ENCODE measurements at places on chromosomes 12 and 14.

DNA sequence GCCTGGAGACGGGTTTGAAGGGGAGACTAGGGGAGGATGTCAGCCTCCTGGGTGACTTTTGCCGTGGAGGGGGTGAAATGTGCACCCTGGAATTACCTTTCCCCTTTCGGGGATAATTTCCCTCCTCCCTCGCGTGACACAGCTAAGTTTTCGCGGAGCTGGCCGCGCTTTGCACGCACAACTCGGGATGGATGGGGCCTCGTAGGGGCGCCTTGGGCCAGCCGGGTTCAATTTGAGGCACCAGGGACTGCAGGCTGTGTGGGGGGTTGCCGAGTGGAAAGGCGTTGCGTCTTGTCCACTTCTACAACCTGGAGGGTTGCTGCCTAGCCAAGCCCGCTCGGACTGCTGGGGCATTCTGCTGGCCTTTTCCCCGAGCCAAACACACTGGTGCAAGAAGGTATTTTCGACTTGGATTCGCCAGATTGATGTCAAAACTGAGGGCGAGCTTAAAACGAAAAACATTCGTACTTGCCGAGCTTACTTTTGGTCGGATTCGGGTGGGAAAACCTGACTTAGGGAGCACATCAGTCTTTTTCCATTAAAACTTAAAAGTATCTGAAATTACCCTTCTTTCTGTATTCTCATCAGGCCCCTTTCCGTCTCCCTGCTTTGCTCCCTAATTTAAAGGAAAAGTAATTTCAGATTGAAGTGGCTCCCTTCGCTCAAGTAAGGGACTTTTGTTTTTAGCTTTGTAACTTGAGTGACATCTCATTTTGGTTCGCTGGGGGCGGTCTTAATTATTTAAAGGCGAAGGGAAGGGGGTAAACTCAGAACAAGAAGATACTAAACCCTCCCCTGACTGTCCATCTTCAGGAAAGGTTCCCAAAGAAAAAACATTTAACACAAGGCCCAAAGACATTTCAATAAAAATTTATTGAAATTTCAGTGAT is 14.3 kb downstream of the TBX3 start:
- no peak overlapping the region for H3K4me3 ChIP-seq
- peak; percentile 25 for DNase-seq
- no peaks in the 10 kb centered on the region for H3K27me3 ChIP-seq
- peak overlapping the region; percentile 98 for H3K27ac ChIP-seq
- H3K4me1 ChIP-seq, result peaks cover 56% of the 10 kb centered on the region

GRCh38 chr14:67241411-67242167 is at the start of gene PALS1:
Gene PALS1 (plus strand): TSS chr14:67241435. CDS start chr14:67279171, 37,736 bp downstream.
- H3K4me3 ChIP-seq, result peak within 1 kb of the TSS; percentile 96
- peak; percentile 85 for DNase-seq
- peak within 1 kb of the TSS; percentile 100 for H3K27ac ChIP-seq
- no peaks in the 10 kb centered on the region for H3K27me3 ChIP-seq

DNA sequence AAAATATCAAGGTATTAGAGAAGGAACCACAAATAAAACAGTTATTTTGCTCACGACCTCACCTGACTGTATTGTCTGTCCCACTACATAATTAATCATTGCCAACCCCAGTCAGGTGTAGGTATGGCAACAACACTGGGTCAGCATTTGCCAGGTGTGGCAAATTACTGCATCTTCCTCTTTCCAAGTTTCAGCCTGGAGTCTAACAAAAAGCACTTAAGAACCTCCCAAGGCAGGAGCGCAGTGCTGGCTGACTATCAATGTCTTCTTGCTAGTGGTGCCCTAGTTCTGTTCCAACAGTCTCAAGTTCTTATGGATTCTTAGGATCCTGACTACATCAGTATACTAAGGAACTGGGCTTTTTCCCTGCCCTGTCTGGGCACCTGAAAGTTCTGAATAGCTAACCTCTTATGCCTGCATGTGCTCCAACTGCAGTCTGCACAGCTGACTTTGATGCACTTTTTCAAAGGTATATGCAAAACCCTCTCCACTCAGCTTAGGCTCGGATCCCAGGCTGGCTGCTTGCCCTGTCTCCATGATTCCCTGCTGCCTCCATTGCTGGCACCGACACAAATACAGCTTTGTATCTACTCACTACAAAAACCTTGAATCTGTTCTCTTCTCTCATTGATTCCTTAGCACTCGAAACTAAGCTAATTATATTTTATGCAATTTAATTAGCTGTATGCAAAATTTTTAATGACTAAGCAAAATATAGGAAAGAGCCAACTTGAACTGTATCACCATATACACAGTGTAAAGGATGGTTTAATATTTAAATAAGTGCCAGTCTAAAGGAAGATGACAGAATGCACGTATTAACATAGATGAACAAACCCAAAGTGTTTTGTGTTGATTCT is 113.3 kb downstream of the PRKD1 start:
- no peaks in the 10 kb centered on the region for H3K36me3 ChIP-seq
- no peaks in the 10 kb centered on the region for H3K4me1 ChIP-seq
- H3K27ac ChIP-seq, result no peak overlapping the region

DNA sequence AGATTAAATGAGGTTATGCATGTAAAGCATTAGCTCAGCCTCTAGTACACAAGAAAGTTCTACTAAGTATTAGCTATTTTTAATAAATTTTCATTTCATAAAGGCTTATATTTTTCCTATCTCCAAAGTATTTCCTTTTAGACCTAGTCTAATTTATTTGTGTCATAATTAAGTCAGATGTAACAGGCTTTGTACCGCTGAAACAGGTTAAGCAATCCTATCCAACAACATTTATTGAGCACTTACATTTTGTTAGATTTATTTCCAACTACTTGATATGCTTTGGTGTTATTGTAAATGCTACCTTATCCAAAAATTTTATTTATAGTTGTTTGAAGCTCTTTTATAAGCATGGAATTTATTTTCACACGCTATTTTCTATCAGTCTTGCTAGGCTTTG is 1.8 kb upstream of the PARP2 start:
- no peak overlapping the region for H3K4me3 ChIP-seq
- no peak for DNase-seq
- H3K27ac ChIP-seq, result no peak overlapping the region

DNA sequence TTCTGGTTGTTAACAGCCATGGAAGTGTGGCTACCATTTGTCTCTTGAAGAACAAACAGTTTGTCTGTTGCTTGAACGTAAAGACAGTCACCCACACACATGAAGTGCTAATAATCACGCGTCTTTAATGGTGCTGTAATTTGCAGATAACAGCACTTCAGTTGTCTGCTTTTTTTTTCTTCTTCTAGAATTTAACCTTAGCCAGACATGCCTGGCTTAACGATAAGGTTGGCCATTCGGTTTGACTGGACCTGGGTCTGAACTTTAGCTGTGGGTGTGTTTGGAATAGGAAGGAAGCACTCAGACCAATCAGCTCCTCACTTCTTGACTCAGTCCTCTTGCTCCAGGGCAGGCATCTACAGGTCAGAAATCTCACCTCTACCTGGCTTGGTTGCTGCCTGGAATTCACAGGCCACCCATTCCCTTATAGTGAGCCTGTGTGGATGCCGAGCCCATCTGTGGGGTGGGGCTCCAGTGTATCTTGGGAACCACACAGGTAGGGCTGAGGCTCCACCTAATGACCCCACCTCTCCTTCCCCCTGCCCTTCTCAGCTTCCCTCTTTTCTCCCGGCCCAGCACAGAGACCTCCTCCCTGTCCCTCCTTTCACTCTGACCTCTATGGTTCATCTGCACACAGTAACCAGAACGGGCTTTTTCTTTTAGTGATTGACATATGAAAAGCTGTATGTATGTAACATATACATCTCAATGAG is 246.4 kb upstream of the PWP1 start:
- H3K36me3 ChIP-seq, result no peaks in the 10 kb centered on the region
- H3K27ac ChIP-seq, result no peak overlapping the region
- peaks cover 9% of the 10 kb centered on the region for H3K4me1 ChIP-seq
- DNase-seq, result no peak

DNA sequence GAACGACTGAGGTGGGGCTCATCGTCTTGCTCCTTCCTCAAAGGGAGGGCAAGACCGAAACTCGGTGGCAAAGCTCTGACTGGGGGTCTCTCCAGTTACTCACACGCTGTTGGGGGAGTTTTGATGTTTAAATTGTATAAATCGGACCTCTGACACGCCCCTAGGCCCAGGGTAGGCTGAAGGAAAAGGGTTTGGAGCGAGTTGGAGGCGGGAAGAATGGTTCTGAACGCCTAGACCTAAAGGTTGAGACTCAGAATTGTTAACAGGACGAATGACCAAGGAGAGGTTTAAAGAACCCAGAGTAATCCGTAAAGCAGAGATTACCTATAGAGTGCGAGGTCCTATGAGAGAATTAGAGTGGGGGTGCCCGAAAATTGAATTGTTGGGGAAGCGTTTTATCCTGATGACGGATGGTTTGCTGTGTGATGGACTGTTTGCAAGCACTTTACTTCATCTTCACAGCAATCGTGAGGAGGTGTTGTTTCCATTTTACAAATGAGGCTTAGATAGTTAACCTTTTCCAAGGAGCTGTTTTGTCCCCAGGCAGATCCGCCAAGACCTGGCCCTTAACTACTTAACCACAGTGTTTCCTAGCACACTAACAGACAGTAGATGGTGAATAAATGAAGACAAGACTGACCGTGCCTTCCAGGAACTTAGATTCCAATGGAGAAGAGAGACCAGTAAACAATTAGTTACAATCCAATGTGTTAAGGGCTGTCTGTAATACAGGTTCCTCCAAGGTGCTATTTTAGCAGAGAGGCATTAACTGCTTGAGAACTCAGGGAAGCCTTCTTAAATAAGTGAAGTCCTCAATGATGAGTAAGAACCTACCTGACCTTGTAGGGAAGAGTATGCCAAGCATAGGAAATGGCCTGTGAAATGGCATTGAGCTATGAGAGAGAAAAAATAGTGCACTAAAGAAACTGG is 929 bp upstream of the UBE2N start:
- H3K4me1 ChIP-seq, result peaks cover 7% of the 10 kb centered on the region
- no peaks in the 10 kb centered on the region for H3K27me3 ChIP-seq
- H3K36me3 ChIP-seq, result no peaks in the 10 kb centered on the region
- DNase-seq, result no peak

DNA sequence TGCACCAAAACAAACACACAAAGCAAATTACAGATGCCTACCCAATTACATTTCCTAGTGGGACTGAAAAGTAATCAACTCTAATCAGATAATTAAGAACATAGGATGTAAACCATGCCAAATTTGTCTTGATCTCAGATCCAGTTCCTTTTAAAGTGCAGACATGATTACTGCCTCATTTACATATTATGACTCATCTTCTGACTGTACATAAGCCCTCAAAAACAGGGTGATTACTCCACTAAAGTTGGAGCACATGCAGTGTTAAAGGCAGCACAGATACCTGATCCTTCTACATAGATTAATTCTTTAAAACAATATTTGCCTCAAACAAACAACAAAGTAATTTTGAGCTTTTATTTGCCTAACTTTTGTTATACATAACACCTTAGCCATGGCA is 337.2 kb downstream of the RPS29 start:
- no peaks in the 10 kb centered on the region for H3K27me3 ChIP-seq
- DNase-seq, result no peak
- no peaks in the 10 kb centered on the region for H3K36me3 ChIP-seq
- no peak overlapping the region for H3K4me3 ChIP-seq

GRCh38 chr12:12872934-12873275 is 18.5 kb upstream of the GPRC5A start:
- H3K27me3 ChIP-seq, result no peaks in the 10 kb centered on the region
- H3K36me3 ChIP-seq, result no peaks in the 10 kb centered on the region
- peak; percentile 65 for DNase-seq

GRCh38 chr14:73953731-73954130 is 3.6 kb downstream of the COQ6 start:
- peaks cover 17% of the 10 kb centered on the region for H3K36me3 ChIP-seq
- H3K27ac ChIP-seq, result no peak overlapping the region
- peaks cover 4% of the 10 kb centered on the region for H3K4me1 ChIP-seq
- DNase-seq, result no peak
- H3K4me3 ChIP-seq, result no peak overlapping the region

DNA sequence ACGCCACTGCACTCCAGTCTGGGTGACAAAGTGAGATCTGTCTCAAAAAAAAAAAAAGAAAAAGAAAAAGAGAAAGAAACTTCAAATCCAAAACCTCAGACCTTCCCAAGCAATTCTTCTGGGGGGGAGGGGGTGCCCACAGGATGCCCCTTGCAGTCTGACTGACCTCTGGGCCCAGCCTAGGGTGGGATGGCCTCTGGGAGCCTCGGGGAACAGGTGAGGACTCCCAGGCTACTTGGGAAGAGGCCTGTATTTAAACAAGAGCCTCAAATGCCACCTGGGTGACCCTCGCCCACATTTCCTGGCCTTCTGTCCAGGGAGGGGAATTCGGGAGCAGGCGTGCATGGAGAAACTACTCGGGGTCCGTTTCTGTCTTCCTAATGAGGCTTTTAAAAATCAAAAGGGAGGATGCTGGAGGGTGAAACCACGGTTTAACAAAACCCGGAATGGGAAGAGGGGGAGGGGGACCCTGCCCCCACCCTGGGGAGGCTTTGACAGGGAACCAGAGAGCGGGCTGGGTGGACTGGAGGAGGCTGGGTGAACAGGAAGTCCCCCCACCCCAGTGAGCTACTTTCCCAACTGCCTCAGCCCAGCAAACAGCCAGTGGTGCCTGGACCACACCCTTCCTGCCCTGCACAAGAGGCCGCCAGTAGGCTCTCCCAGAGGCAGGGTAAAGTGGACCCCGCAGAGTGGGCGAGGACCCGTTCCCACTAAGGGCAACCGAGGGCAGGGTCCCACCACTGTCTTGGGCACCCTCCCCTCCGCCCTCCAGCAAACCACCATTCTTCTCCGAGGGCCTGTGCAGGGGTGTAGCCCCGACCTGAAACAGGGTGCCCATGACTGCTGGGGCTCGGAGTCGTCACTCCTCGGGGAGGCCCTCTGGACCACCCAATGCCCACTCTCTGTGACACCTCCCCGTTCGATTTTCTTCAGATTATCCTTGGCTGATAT is 1.5 kb upstream of the FBRSL1 start:
- DNase-seq, result no peak
- H3K4me3 ChIP-seq, result no peak overlapping the region
- H3K4me1 ChIP-seq, result peaks cover 17% of the 10 kb centered on the region
- H3K36me3 ChIP-seq, result peaks cover 3% of the 10 kb centered on the region
- peaks cover 13% of the 10 kb centered on the region for H3K27me3 ChIP-seq

DNA sequence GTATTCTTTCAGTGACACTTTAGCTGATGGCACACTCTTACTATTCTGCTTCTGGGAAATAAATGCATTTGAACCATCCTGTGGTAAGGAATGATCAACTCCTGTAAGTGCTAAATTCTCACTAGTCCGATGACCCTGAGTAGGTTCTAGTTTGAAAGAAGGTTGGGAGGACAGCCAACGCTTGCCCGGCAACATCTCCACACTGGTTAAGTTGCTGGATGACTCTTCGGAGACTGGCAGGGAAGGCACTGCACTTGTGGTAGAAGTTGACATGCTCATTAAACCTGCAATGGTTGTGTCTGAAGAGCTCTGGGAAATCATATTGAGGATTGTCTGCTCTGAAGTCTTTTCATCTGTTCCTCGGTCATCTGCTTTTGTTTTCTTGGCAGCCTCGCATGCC is 12.0 kb upstream of the KANSL2 start:
- DNase-seq, result no peak
- H3K27ac ChIP-seq, result no peak overlapping the region
- H3K36me3 ChIP-seq, result peaks cover 24% of the 10 kb centered on the region

- H3K36me3 ChIP-seq, result no peaks in the 10 kb centered on the region
- peak overlapping the region; percentile 95 for H3K27ac ChIP-seq
- peak overlapping the region; percentile 91 for H3K4me3 ChIP-seq
- H3K4me1 ChIP-seq, result peaks cover 15% of the 10 kb centered on the region
Observed at GRCh38 chr14:20682435-20683124, 1.8 kb upstream of the RNASE4 start.

GRCh38 chr12:51368640-51369517 is 22.3 kb downstream of the GALNT6 start:
- no peak for DNase-seq
- no peaks in the 10 kb centered on the region for H3K27me3 ChIP-seq
- peaks cover 30% of the 10 kb centered on the region for H3K4me1 ChIP-seq
- no peak overlapping the region for H3K27ac ChIP-seq
